ENCODE measurements at places on chromosomes 5 and 9. TPM values are rescaled to one million over a fixed set of nuclear protein-coding genes. Genes with fewer than 3 reads are reported as not detected.

DNA sequence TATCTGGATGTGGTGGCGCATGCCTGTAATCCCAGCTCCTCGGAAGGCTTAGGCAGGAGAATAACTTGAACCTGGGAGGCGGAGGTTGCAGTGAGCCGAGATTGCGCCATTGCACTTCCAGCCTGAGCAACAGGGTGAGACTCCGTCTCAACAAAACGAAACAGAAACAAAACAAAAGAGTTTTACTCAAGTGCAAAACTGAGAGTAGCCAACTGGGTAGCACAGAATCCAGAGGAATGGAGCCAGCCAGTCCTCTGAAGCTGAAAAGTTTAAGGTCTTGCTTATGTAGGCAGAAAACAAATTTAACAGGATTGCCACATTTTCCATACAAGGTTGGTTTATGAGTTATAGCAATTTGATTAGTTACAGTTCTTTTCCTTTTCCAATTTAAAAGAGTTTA lies 32.0 kb downstream of the SPIN1 start:
- DNase-seq, result no peak

DNA sequence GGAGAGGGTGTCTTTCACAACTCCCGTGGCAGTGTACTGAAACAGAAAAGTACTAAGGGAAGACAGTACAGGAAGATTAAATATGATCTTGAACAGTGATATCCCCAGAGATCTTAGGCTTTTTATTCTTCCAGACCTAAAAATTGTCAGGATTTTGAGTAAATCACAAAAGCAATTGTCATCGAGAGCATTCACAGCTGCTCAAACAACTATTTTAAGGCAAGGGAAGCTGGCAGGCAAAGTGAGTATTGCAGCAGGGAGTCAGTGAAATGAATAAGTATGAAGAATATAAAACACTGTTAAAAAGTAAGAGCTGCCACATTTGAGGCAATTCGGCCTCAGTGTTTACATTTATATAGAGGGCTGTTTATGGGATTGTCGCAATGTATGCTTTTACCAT lies 479.0 kb downstream of the CAAP1 start:
- no peak for DNase-seq

DNA sequence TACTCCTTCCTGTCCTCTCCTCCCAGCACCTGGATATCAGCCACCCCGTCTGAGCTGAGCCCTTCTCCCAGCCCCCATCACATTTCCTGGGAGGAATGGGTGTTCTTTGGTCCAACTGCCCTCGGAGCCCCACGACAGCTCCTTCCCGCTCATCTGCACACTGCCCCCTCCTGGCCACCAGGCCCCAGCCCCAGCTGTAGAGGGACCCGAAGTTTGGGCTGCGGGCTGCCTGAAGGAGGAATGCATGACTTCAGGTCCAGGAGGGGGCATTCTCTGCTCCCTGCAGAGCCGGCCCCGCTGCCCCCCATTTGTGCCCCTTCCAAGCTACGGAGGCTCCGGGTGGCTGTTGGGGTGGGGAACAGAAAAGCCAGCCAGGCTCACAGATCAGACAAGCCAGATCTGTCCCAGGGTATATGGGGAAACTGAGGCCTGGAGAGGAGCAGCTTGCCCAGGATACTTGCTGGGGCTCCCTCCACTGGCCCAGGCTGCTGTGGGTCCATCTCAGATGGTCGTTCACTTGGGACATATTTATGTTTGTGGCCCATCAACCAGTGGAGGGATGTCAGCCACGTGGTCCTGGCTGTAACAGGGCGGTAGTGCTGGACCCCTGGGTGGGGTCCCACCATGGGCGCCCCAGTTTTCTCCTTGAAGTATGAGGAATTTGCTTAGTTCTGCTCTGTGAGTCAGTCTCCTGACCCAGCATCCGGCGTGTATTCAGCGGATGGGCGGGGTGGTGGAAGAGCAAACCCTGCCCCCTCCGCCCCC lies 33.1 kb downstream of the DAB2IP start:
- peak; percentile 9 for DNase-seq

Gene SHC3
- 2.4 TPM for total RNA-seq
